ENCODE measurements at places on chromosomes 5 and 9. TPM values are rescaled to one million over a fixed set of nuclear protein-coding genes. Genes with fewer than 3 reads are reported as not detected.

Gene VAV2
- 17.2 TPM for total RNA-seq

Gene CCDC192
- total RNA-seq: not detected

Gene BRINP1
- 0.20 TPM for total RNA-seq

Gene IL17B
- total RNA-seq: not detected

Gene OSTF1
- total RNA-seq: 80.5 TPM

Gene PIP5K1B
- not detected for total RNA-seq

Gene SLC45A2
- total RNA-seq: not detected

Gene POU5F2
- total RNA-seq: not detected

Gene PCDHA9
- total RNA-seq: not detected

Gene GADD45G
- 0.32 TPM for total RNA-seq

Gene LTC4S
- not detected for total RNA-seq

Gene LHX6
- 0.05 TPM for total RNA-seq

Gene ADAMTS2
- not detected for total RNA-seq

GRCh38 chr5:31996909-31997308, 177.2 kb downstream of the GOLPH3 start:
- DNase-seq: no peak

- peak; percentile 64 for DNase-seq
Measured at GRCh38 chr5:126031989-126032716, 391.1 kb upstream of the GRAMD2B start.

DNA sequence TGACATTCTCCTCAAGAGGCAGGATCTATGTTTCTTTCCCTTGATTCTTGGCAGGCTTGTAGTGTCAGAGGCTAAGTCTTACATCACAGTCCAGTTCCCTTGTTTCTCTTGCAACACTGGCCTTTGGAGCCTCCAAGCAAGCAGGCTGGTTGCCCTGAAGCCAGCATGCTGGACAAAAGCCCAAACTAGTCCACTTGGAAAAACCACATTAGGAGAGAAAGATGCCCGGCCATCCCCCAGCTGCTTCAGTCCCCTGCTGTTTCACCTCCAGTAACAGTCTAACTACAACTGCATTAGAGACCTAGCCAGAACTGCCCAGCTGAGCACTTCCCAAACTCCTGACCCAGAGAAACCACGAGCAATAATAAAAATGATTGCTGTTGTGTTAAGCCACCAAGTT, 87.6 kb downstream of the ADAMTS6 start:
- DNase-seq: peak; percentile 91

DNA sequence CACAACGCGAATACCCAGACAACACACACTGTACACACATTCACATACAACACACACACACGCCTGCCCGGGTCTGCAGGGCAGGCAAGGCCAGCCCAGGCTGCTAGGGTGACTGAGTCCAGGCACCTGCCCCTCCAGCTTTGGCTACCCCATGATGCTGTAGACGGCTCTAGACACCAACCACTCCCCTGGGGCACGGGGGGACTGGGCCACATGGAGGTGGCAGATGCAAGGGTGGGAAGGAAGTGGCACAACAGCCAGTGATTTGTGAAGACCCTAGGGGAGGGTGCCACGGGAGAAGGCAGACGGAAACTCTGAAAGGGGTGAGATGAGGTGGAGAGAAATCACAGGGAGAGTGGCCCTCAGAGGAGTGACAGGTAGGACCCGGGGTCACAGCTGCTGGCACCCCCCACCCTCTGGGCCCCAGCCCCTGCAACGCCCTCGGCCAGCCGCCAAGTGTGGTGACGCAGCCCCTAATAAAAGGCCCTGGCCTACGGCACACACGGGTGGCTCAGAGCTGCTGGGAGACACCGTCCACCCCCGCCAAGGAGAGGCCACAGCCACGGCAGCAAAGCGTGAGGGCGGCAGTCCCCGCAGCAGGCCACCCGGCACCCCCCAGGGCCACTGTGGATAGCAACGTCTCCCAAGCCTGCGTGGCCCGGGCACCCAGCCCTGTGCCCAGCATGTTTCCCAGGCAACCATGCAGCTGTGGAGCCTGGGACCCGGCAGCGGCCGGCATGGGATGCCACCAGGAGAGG, 6.6 kb upstream of the CCDC187 start:
- no peak for DNase-seq

DNA sequence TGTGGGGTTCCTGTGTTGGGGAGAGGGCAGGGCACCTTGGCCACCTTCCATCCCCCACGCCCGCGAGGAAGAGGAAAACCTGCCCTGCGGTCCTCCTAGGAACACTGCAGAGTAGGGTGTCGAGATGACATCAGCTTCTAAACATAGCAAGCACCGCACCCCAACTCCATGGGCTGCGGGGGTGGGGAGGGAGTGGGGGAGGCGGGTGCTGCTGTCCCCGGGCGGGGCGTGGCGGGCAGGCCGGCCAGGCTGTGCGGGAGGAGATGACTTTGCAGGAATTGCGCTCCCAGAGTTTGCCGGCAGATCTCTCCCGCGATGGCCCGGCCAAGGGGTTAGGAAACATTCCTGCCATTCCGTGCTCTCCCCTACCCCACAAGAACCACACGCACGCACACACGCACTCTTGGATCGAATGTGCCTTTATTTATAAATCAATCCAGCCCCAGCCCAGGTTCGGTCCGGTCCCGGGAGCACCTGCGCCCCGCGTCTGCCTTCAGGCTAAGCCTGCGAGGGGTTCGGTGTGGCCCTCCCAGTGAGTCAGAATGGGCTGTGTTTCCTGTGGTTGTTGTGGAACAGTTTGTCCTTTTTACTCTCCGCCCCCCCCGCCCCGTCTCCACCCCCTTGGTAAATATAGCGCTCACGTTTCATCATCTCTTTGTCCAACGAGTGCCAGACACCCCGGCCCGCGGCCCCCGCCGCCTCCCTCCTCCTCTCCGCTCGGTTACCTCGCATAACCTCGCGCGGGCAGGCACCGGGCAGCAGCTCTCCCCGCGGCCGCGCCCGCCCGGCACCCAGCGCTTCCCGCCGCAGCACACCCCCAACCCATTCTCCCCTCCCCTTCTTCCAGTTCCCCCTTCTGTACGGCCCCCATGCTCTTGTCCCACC, 5.3 kb upstream of the KLF9 start:
- peak; percentile 98 for DNase-seq

DNA sequence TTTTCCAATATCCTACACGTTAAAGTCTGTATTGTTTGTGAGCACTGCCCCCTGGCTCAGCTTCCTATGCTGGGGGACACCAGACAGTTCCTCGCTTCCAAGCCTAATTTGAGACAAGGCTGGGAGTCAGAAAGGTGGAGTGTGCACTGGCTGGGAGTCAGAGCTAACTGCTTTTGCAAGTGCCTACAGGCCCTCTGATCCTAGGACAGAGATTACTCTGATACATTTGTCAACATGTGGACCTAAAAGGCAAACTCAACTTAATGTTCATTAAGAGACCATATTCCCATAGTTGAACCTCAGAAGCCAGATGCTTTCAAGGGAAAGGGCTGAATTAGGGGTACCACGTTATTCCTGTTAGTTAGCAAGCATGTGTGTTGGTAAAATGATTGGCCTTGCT, 80.8 kb downstream of the NIPSNAP3B start:
- no peak for DNase-seq

DNA sequence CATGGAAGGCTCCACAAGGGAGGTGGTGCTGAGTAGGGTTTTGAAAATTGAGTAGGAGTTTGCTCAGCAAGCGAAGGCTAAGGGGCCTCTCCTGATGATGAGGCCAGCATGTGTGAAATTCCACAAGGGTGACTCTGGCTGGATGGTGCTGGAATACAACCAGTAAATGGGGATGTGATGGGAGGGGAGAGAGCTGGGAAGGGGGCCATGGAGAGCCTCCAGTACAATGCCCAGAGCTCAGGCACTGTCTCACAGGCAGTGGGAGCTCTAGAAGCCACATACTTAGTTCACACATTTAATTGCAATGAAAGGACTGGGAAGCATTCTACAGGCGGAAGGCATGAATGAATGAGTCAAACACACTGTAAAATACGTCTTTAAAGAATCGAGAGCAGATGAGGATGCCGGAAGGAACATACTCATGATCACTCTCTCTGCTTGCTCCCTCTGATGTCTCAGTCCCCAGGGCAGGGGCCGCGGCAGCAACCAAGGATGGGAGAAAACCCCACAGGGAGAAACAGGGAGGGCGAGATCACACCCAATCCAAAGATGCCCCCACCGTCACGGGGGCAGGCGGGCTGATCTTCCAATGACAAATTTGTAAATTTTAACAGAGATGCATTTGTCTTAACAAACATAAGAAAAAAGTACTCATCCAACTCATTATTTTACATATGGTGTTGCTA, 261.0 kb downstream of the NSG2 start:
- DNase-seq: no peak

DNA sequence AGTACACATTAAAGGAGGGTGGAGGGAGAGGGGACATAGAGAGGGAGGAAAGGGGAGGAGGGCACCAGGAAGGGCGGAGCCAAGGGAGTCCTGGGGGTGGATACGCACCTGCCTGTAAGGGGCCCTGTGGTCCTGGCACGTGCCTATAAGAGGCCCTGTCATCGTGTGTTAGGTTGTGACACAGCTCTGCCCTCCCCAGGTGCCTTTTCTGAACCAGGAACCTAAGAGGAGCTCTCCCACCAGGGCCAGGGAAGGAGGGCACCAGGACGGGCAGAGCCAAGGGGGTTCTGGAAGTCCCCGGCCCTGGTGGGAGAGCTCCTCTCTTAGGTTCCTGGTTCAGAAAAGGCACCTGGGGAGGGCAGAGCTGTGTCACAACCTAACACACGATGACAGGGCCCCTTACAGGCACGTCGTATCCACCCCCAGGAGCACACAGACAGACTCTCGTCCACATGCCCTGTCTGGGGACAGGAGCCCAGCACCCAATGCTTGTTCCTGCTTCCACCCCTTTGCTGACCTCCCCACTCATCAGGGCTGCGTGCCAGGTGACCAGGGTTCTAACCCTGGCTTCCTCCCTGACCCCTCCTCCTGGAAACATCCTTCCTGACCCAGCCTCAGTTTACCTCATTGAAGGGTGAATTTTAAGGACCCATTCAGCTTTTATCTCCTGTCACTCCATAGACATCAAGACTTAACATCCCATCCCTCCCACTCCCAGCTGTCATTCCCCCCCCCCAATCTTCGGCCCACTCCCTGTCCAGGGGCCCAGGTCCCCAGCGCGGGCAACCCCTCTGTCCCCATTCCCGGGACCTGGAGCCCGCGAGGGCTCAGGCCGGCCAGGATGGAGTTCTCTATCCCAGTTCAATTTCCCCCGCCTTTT, 12.9 kb upstream of the OLFM1 start:
- DNase-seq: no peak

GRCh38 chr5:1524799-1525623, 1.3 kb upstream of the LPCAT1 start:
- DNase-seq: no peak

GRCh38 chr9:4965174-4965821, 19.8 kb upstream of the JAK2 start:
- DNase-seq: no peak

- no peak for DNase-seq
Measured at GRCh38 chr5:3217114-3217513, 378.5 kb upstream of the IRX1 start.

DNA sequence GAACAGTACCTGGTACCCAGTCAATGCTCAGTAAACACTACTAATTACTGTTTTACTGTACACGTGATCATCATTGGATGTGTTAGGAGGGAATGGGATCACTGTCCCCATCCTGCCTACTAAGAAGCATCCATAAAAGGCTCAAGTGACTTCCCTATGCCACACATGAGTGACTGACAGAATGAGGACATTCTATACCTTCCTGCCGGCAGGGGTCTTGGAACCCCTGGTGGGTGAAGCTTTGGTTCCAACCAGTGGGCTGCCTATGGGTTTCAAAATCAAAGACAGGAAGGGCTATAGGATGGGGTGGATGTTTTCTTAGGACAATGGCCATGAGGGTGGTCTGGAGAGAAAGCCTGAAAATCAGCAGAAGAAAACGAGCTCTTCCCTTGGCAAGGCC, 209.6 kb upstream of the PANK3 start:
- no peak for DNase-seq

- DNase-seq: peak; percentile 26
Measured at GRCh38 chr5:1343931-1344901, 683 bp downstream of the CLPTM1L start.

DNA sequence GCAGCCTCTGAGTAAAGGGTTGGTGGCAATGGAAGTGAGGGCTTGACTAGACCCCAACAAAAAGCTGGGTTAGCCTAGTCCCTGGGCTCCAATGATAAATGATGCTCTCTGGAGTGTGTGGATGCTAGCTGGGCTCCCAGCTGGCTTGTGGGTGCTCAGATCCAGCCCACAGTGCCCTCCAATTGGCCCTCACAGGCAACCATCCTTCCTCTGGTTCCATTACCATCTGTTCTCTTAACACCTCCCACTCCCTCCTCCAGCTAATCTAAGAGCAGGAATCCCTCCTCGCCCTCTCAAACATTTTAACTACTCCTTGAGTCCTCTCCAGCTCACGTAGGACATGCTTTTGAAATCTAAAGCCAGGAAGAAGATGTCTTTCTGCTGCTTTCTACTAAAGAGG, 25.2 kb upstream of the FRMD3 start:
- DNase-seq: no peak

GRCh38 chr5:87400305-87400899, 12.3 kb downstream of the CCNH start:
- peak; percentile 52 for DNase-seq

DNA sequence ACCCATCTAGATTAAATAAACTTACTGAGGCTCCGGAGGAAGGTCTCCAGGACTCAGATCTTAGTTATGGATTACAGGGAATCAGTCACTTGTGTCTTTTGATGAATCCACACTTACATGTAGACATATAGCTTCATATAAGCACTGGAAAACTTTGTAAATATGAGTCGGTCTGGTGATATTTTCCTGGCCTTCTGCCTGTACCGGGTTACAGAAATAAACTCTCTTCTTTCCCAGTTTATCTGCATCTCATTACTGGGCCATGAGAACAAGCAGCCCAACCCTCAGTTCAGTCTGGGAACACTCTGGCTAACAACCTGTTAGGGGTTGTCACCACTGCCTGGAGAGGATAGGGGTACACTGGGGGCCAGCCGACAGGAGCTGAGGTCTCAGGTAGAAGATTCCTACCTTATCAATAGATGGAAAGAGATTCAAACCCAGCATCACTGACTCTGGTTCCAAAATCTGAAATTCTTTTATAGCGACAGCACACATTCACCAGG, 59.1 kb downstream of the THBS4 start:
- DNase-seq: no peak

DNA sequence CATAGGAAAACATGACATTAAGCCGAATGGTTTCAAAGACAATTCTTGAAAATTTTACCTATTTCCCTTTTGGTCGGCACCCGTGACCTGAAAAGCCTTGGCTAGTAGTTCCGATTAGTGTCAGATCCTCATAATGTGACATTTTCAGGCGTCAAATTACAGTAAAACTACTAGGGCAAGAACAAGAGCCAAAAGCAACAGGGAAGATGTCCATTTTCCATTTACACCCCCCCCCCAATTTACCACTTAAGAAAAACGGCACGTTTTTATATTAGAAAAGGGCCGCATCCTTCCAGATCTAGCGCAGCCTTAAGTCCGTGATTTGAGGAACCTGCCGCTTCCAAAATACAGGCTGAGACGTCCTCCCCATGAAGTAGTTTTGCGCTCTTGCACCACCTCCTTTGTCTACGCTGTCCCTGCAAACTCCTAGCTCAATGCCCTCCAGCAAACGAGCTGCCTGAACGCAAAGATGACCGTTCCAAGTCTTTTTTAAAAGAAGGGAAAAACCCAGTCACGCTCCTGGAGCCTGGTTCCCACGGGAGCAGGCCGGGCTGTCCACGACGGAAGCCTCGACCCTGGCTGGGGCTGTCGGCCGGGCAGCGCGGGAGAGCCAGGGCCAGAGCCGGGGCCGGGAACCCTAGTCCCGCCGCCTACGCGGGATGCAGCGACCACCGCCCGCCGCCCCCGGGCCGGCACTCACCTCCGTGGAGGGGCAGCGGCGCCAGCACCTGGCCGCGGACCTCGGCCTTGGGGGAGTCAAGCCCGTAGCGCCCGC, 616 bp downstream of the RNF130 start:
- DNase-seq: peak; percentile 62

GRCh38 chr5:99900302-99900852, 634.8 kb upstream of the FAM174A start:
- DNase-seq: peak; percentile 80

Data from M059J (cell line).